GM04503 (cell line): ENCODE measurements at places on chromosomes 2 and 18.

DNA sequence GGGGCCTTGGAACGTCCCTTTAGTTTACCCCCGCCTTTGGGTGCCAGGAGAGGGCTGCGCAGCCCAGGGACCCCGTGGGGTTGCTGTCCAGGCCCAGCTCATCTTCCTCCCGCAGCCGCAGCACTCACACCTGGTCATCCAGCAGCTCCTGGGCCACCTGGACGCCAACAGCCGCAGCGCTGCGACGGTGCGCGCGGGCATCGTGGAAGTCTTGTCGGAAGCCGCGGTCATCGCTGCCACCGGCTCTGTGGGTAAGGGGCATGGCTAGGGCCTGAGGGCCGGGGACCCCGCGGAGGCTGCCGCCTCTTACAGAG lies 37.2 kb downstream of the POMC start:
- no peak for DNase-seq

GRCh38 chr2:143545059-143545948 lies 416.1 kb downstream of the ARHGAP15 start:
- DNase-seq, result no peak

- no peak for DNase-seq
Observed at GRCh38 chr2:120794716-120795115, 59.0 kb downstream of the GLI2 start.

DNA sequence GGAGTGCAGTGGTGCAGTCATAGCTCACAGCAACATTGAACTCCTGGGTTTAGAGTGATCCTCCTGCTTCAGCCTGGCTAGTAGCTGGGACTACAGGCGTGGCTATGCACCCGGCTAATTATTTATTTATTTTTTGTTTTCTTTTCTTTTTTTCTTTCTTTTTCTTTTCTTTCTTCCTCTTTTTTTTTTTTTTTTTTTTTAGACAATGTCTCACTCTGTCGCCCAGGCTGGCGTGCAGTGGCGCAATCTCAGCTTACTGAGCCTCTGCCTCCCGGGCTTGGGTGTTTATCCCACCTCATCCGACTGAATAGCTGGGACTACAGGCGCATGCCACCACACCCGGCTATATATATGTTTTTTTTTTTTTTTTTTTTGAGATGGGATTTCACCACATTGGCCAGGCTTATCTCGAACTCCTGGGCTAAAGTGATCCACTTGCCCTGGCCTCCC lies 1.4 kb upstream of the ANXA4 start:
- no peak for DNase-seq

- DNase-seq, result no peak
Observed at GRCh38 chr2:162071001-162071400, 3.0 kb downstream of the DPP4 start.

- no peak for DNase-seq
Observed at GRCh38 chr18:27785815-27786471, 391.0 kb downstream of the CDH2 start.

- no peak for DNase-seq
Observed at GRCh38 chr2:65435625-65436168, 3.3 kb upstream of the SPRED2 start.

GRCh38 chr2:152088006-152088405 lies 10.8 kb downstream of the CACNB4 start:
- DNase-seq, result no peak

DNA sequence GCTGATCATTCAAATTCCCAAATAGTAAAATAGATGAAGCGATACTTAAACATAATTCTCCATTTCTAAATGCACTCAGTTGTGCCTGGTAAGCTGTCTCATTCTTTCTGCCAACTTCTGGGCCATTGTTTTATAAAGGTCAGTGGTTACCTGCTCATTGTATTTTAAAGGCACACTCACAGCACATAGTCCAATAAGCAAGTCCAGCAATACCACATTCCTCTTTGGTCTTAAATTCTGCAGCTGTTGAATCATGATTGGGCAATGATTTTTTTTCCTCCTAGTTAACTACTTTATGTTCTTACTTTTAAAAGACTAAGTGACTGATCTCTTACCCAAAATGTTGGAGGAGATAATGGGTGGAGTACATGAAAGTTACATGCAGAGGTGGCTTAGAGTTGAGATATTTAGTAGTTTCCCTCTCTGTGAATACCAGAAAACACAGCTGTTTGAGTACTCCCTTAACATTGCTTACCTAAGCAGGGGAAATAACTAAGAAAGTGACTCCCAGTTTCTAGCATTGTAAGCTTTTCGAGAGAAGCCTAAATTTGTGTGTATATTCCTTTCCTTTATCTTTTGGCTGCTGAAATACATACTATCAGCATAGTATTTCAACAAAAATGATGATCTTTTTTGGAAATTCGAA lies 220.7 kb downstream of the CAMKMT start:
- peak; percentile 18 for DNase-seq

- DNase-seq, result no peak
Observed at GRCh38 chr2:226934546-226935201, 98.8 kb downstream of the RHBDD1 start.
